Cortex of kidney (tissue), 1 donor: ENCODE measurements at places on chromosomes 13 and 19.

GRCh38 chr13:110312339-110313031, 5.4 kb downstream of the COL4A2 start:
- no peak for DNase-seq

- DNase-seq, result no peak
Measured at GRCh38 chr13:101915331-101915730, 462.9 kb downstream of the ITGBL1 start.

GRCh38 chr13:89310943-89311672, 1639.9 kb downstream of the SLITRK5 start:
- no peak for DNase-seq

DNA sequence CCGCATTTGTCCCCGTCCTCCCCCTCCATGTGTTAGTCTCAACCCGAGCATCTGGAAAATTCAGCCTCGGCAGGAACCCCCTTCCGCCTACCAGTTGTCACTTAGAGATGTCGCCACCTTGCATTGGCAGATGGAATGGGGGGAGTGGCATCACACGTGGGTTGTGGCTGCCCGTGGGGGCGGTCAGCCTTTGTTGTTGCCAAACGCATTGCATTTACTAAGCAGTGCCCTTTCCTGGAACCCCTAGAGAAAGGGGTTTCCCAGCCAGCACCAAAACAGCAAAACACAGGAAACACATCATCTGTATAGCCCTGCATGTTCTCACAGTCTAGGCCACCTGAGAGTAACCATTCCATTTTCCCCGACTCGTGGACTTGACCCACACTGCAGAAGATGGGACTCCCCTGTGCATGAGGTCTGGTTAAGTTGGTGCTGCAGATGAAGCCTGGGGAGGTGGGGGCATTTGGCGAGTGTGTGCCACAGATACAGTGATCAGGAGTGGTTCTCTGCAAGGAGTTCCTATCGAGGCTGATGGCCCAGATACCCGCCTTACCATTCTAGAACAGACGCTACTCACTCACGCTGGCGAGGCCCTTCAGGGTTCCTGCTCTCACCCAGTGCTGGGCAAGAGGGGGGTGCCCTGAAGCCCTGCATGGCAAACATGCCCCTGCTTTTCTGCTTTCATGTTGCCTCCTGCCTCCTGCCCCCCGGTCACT, 38.3 kb downstream of the TMED1 start:
- DNase-seq, result no peak

DNA sequence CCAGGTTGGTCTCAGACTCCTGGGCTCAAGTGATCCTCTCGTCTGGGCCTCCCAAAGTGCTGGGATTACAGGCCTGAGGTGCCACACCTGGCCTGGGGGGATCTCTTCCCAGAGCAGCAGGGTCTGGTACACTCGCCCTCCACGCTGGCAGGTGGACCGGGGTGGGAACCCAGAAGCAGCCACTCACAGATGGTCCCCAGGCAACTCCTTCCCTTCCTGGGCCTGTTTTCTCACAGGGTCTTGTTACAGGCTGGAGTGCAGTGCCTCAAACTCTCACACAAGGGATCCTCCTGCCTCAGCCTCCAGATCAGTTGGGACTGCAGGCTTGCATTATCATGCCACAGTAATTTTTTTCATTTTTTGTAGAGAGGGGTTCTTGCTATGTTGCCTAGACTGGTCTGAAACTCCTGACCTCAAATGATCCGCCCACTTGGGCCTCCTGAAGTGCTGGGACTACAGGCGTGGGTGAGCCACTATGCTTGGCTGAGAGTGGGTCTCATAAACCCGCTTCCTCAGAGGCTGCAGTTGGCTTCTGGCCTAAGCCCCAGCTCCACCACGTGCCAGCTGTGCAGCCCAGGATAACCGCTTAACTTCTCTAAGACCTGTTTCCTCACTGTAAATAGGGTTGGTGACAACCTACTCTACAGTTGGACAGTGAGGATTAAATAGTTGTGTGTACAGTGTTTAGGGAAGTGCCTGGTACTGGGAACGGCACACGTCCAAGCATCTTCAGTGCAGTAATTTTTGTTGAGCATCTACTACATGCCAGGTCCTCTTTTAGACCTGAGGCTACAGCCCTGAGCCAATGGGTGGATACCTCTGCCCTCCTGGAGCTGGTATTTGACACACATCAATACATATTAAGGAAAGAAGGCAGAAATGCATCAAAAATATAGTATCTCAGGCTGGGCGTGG, 871 bp upstream of the CCER2 start:
- DNase-seq, result no peak

GRCh38 chr19:31516756-31517155, 167.5 kb upstream of the TSHZ3 start:
- no peak for DNase-seq

GRCh38 chr13:73989244-73989843, 144.9 kb downstream of the KLF12 start:
- no peak for DNase-seq

DNA sequence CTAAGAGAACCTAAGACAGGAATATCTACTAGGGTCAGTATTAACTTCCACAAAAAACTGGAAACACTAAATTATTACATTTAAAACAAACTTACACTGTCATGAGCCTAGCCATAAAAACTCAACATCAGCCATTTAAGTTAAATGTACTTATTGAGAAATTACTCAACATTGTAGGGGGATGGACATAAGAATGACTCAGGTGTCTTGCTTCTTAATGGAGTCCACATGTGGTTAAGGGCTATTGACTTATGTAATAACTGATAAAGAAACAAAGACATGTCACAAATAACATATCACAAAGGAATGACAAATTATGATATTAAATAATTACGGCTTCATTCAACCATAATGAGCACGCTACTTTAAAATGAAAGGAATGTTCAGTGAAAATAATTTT, 36.2 kb downstream of the CLDN10 start:
- DNase-seq, result no peak

DNA sequence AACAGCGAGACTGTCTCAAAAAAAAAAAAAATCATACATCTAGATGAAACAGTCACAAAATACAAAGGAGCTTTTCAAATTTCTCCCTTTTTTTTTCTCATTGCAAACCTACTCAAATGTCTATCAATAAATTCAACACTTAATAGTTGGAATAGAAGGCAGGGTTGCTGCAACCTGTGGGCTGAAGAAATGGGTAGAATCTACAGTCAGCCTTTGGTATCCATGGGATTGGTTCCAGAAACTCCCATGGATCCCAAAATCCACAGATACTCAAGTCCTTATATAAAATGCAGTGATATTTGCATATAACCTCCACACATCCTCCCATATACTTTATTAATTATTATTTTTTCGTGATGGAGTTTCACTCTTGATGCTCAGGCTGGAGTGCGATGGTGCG, 14.7 kb downstream of the FBXO27 start:
- no peak for DNase-seq

- DNase-seq, result no peak
Measured at GRCh38 chr19:48113190-48113917, 2.7 kb upstream of the PLA2G4C start.

GRCh38 chr13:48906200-48906599, 69.5 kb upstream of the FNDC3A start:
- no peak for DNase-seq

GRCh38 chr19:13055213-13056051, 47.2 kb downstream of the LYL1 start:
- no peak for DNase-seq

DNA sequence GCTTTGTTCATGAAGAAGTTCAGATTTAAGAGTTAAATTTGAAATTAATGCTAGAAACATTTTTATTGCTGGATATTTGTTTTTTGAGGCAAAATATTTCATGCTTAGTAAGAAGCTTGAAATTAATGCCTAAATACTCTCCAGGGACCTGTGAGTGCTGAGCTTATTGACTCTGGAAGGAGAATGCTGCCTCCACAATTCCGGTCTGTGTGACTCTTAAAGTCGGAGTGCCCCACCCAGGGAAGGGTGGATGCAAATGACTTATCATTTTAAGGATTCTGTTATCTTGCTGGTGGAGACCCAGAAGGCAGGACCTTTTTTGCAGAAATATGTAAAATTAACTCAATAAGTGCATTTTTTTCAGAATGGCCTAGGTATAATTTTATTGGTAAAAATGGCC, 143.8 kb upstream of the RXFP2 start:
- no peak for DNase-seq

DNA sequence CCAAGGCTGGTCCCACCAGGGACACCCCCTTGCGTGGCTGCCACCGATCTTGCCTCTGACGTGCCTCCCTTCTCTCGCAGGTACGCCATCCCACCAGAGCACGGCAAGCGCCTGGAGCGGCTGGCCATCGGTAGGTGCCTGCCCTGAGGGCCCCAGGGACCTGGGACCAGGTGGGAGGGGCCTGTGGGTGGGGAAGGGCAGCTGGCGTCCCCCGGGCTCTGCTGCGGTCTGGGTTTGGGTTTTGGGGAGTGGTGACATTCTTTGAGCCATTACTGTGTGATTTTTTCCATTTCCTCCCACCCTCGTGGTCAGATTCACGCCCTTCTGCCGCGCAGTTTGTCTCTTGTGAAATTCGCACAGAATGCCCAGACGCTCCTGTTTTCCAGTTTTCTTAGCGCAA, 102.0 kb downstream of the KDM4B start:
- no peak for DNase-seq

- DNase-seq, result no peak
Measured at GRCh38 chr19:49767381-49767780, 580 bp downstream of the AP2A1 start.

DNA sequence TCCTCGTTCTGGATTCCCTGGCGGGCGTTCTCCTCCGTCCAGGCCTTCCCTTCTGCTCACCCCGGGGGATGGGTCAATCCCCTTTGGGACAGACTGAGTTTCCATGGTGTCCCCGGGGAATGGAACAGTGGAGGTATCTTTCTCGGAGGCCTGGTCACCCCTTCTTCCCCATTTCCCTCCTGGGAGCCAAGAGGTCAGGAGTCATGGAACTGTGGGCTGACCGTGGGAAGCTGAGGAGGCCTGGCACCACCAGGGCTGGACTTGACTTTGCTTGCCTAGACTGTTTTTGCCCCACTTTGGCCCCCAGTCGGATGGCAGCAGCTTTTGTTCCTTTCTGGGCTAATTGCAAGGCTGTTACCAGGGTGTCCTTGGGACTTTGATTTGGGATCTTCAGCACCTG, 2.0 kb downstream of the NACC1 start:
- no peak for DNase-seq

DNA sequence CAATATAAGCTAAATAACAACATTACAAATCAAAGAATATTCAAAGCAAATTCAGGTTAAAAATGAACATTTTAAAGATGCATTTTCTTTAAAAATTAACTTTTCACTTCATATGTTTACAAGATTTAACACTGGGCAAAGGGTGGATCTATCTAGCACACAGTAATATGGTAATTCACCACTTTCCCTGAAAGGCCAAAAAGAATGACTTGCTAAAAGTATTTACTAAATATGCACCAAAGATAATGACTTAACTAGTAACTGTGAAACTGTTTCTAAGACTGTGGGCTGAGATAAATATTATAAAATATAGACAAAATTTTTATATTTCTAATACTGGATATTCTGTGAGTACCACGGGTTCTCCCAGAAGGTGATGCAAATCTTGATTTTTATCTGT, 4.5 kb upstream of the EEF1AKMT1 start:
- DNase-seq, result no peak

- DNase-seq, result no peak
Measured at GRCh38 chr19:49790866-49791265, 22.2 kb downstream of the FUZ start.

DNA sequence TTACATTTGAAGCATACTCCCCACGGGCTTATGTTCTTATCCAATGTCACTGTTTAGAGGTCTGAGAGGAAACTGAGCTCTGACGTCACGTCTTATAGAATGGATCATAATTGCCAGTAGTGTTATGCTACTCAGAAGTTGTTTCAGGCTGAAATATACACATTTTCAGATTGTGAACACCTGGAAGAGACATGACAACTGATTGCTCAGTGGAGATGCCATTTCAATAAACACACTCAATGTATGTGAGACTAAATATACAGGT, 17.3 kb downstream of the FLT1 start:
- no peak for DNase-seq
